Epithelial cell of prostate (primary cell): ENCODE measurements at places on chromosomes 6 and 20.

GRCh38 chr6:18207438-18207837, 52.2 kb downstream of the KDM1B start:
- DNase-seq: no peak

- DNase-seq: no peak
Measured at GRCh38 chr6:116087437-116088027, 13.1 kb upstream of the NT5DC1 start.

DNA sequence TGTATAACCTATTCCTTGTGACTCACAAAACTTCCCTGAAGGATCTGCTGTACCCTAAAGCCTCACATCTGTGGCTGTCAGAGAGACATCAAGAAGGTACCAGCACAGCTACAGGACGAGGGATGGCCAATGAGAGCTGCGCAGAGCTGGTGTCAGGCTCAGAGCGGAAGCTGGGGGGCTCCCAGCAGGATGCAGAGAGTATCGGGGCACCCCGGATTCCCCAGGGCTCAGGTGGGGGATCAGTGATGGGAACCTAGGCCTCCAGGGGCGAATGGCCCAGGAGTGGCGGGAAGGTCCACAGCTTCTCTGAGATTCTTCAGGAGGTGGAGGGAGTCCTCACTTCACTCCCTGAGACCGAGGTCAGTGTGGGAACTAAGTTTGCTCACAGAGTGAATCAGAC, 30.9 kb upstream of the SMOC2 start:
- no peak for DNase-seq

DNA sequence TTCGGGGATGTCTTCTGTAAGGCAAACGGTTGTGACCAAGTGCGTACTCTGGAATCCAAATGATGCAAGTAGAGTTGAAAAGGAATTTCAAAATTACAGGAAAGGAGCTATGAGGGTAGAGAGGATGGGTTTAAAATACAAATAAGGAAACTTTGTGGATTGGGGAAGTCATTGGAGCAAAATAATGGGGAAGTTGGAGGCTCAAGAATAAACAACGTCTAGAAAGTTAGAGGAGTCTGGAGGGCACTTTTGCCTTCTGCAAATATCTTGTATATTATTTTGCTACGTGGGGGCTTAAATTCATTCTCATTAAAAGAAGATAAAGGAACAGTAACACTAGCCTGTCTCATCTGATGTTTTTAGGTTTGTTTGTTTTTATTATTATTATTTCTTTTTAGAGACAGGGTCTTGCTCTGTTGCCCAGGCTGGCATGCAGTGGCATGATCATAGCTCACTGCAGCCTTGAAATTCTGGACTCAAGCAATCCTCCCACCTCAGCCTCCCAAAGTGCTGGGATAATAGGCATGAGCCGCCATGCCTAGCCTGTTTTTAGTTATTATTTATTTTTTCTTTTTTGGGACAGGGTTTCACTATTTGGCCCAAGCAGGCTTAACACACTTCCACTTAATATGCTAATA, 55.0 kb upstream of the TNFAIP3 start:
- DNase-seq: no peak

- DNase-seq: no peak
Measured at GRCh38 chr6:33908025-33908424, 104.2 kb upstream of the MLN start.

GRCh38 chr6:159726918-159727716, at the start of gene WTAP:
WTAP (plus strand) TSS chr6:159727506; CDS start chr6:159736266, 8,760 bp downstream.
- peak; percentile 91 for DNase-seq

DNA sequence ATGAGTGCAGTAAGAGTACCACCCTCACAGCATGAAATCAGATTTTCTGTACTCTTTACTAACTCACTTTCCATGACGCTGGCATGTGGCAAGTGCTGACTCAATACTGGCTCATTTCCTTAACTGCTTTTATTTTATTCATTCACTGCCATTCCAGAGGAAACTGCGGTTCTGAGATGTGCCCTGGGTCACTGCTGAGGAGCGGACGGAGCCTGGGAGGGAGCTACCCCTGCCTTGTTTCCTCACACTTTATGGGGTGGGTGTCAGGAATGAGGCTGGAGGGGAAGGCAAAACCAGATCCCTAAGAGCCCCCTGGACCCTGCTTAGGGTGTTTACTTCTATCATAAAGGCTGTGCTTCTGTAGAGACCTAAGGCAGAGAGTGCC, 14.4 kb downstream of the NT5E start:
- peak; percentile 73 for DNase-seq

- no peak for DNase-seq
Measured at GRCh38 chr6:21829126-21829525, 235.6 kb downstream of the SOX4 start.

- no peak for DNase-seq
Measured at GRCh38 chr6:24899997-24900325, 35.8 kb downstream of the RIPOR2 start.

DNA sequence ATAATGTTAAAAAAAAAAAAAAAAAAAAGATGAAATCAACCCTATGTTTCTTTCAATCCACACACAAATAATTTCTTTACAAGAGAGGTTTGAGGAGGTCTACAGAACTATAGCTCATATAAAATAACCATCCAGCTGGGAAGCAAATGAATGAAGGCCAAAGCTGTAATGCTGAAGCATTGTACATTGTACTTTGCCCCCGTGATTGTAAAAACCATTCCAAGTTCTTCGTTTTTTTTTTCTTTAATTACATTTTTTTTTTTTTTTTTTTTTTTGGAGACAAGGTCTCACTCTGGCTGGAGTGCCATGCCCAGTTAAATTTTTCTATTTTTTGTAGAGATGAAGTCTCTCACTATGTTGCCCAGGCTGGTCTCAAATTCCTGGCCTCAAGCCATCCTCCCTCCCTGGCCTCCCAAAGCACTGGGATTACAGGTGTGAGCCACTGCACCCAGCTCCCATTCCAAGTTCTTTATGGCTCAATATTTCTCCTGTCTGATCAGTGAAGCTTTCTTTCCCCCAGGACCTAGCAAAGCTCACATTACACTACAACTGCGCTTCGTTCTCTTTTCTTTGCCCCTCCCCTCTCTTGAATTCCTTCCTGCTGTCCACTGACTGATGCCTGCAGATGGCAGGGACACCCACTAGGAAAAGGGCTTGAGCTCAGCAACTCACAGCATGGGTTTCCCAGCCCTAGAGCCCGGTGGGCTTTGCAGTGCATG, 53.0 kb upstream of the NOP56 start:
- no peak for DNase-seq

DNA sequence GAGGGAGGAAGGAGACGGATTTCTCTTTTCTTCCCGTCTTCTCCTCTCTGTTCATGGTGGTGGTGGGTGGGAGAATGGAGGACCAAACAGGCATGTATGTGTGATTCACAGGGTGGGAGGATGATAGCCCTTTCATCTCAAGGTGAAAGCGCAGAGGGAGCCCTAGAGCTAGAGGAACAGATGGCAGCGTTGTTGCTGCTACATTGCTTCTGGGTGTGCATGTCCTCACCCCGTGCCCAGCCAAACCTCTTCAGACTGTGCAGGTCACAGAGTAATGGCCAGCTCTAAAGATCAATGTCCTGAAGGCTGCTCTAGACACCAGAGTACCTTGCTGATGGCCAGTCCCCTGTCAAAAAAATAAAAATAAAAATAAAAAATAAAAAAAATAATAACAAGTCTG, 301.8 kb downstream of the TBC1D7 start:
- no peak for DNase-seq

GRCh38 chr6:138285800-138286199, 67.5 kb upstream of the PBOV1 start:
- DNase-seq: no peak

GRCh38 chr6:112117554-112117953, 30.2 kb downstream of the FAM229B start:
- peak; percentile 24 for DNase-seq

DNA sequence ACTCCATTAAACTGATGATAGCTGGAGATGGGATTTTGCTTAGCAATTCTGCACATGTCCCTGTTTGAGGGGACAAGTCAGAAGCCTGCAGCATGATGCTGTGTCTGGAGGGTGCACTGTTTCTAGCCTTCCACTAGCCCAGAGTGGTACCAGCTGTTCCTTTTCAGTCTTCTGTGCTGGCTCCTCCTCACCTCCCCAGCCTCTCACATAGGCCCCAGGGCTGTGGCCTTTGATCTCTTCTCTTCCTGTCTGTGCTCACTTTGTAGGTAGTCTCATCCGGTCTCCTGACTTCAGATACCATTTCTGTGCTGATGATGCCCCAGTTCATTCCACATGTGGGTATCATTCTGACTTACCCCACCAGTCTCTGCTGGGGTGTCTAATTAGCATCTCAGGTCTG, 126.3 kb downstream of the HIVEP1 start:
- no peak for DNase-seq

GRCh38 chr20:23596579-23597250, 9.0 kb downstream of the CST9 start:
- DNase-seq: no peak

DNA sequence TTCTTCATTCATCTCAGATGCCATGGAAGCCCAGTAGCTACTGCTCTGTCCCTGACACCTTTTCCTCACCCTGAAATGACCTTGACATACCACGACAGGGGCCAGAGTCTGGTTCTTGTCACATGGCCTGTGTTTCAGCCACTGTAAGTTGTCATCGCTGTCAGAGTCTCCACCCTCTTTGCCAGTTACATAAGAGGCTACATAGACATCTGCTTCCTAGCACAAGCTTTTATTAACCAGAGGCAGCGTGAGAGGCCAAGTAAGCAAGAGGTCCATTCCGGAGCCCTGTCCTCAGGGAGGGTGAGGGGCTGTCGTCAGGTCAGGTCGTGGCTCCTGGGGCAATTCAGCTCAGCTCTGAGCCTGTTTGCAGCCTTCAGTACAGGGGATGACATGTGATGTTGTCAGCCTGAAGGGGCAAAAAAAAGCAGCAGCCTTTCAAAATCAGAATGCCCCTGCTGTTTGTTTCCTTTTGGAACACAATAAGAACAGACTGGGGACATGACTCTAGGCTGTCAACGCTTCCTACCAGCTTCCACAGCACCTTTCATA, 146.3 kb downstream of the MTFR2 start:
- DNase-seq: no peak

- DNase-seq: peak; percentile 37
Measured at GRCh38 chr6:70684794-70685493, 17.3 kb downstream of the SMAP1 start.

- DNase-seq: no peak
Measured at GRCh38 chr20:41367393-41367695, 726 bp upstream of the EMILIN3 start.

- DNase-seq: no peak
Measured at GRCh38 chr20:47309806-47310426, 46.6 kb downstream of the ZMYND8 start.

DNA sequence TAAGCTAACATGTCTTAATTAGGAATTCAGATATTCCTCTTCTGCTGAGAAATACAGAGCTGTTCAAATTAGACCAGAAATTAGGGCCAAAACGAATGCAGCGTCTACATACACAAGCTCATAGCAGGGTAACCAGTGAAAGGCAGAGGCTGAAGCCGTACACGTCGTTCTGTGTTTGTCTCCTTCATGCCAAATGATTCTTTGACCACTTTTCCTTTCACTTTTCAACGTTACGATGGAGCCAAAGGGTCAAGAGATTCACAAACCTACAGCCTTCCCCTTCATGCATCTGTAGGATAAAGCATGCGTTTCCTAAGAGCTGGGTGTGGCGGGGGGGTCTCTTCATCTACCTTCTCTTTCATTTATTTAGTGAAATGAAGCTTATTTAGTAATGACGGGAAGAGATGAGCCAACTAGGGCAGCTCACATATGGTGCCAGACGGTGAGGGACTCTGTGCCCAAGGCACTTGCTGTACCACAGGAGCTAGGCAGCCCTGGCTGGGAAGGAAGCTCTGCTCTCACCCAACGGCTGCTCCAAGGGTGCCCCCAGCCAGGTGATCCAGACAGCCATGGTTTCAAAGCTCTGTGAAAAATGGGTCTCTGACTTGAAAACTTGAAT, 178.0 kb downstream of the ATXN1 start:
- DNase-seq: no peak

- DNase-seq: no peak
Measured at GRCh38 chr6:69673298-69673697, 123.5 kb downstream of the LMBRD1 start.

GRCh38 chr6:5095236-5095635, 10.1 kb downstream of the PPP1R3G start:
- DNase-seq: no peak

- no peak for DNase-seq
Measured at GRCh38 chr6:41604006-41604405, 34.3 kb upstream of the MDFI start.

GRCh38 chr20:61300293-61300692, 48.2 kb downstream of the CDH4 start:
- DNase-seq: no peak

DNA sequence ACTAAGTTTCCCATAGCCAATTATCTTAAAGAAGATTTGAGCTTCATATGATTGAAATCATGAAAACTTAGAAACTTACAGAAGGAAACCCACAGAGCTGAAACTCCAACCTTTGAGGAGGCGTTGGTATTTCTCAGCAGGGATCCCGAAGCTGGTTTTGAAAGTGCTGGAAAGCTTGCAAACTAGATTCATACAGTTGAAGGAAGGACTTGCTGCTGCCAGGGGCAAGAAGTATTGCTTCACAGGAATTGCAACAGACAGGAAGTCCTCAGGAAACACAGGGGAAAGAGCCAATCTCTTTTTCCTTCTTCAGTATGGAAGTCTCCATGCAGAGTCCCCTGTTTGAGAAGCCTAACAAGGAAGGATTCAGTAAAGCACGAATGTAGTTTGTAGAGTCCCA, 419.7 kb downstream of the CD109 start:
- DNase-seq: no peak

- DNase-seq: no peak
Measured at GRCh38 chr20:22795871-22796270, 211.5 kb upstream of the FOXA2 start.

DNA sequence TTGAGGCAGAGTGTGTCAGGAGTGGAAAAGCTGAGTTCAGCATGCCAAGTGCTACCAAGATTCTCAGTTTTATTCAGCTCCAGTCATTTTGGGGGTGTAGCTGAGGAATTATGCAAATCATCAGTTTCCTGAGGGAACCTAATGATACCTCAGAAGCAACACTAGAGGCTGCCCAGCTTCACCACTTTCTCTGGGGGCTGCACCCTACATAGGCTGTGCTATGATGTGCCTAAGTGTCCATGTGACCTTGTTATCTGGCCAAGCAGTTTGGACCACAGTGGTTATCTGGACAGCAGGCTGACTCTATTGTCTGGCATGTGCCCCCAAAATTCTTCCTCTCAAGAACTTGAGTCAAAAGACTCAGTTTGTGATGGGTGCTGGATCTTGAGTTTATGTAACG, 374.6 kb upstream of the SYNCRIP start:
- DNase-seq: no peak

- DNase-seq: no peak
Measured at GRCh38 chr6:1351381-1352008, 37.9 kb upstream of the FOXF2 start.

- no peak for DNase-seq
Measured at GRCh38 chr20:9400171-9401025, 114.0 kb upstream of the LAMP5 start.
